Astrocyte (in vitro differentiated cells and primary cell): ENCODE measurements at places on chromosomes 2 and 18. TPM values are rescaled to one million over a fixed set of nuclear protein-coding genes. Genes with fewer than 3 reads are reported as not detected.
A peak's percentile ranks its signal among the peaks of the same experiment; 100 is the strongest.

GRCh38 chr18:75784390-75784789 lies 356.9 kb upstream of the SMIM21 start:
- no peak overlapping the region for H3K27ac ChIP-seq
- H3K27me3 ChIP-seq: peaks cover 3% of the 10 kb centered on the region
- H3K36me3 ChIP-seq: no peaks in the 10 kb centered on the region
- peak overlapping the region; percentile 61 for H3K4me3 ChIP-seq
- no peaks in the 10 kb centered on the region for H3K4me1 ChIP-seq

GRCh38 chr2:194700726-194701125 lies 956.3 kb upstream of the SLC39A10 start:
- H3K4me1 ChIP-seq: no peaks in the 10 kb centered on the region
- H3K27me3 ChIP-seq: no peaks in the 10 kb centered on the region
- no peaks in the 10 kb centered on the region for H3K36me3 ChIP-seq
- no peak overlapping the region for H3K27ac ChIP-seq

GRCh38 chr18:13261661-13262357 lies 43.2 kb downstream of the LDLRAD4 start:
- H3K27ac ChIP-seq: no peak overlapping the region
- no peak for DNase-seq
- H3K4me1 ChIP-seq: peaks cover 5% of the 10 kb centered on the region
- H3K4me3 ChIP-seq: no peak overlapping the region

GRCh38 chr18:80126797-80127196 lies 17.7 kb downstream of the ADNP2 start:
- no peak for DNase-seq
- H3K36me3 ChIP-seq: peaks cover 3% of the 10 kb centered on the region
- H3K27me3 ChIP-seq: no peaks in the 10 kb centered on the region
- no peak overlapping the region for H3K4me3 ChIP-seq
- no peak overlapping the region for H3K27ac ChIP-seq

DNA sequence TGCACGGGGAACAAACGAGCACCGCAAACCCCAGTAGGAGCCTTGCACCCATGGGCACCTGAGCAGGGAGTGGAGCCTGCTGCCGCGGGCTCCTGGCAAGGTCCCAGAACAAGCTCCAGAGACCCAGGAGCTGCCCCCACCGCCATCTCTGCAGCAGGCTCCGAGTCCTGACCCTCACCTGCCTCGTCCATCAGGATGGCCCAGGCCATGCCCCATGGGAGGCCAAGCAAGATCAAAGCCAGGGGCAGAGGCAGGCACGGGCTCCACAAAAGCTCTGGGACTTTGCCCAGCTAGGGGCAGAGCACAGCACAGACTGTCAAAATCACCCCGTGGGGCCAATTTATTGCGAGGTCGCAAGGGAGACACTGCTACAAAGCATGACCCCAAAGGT lies 43.6 kb downstream of the GPC1 start:
- no peaks in the 10 kb centered on the region for H3K27me3 ChIP-seq
- no peak for DNase-seq
- no peaks in the 10 kb centered on the region for H3K4me1 ChIP-seq
- no peak overlapping the region for H3K27ac ChIP-seq

- H3K27ac ChIP-seq: peak within 1 kb of the TSS; percentile 33
- no peaks in the 10 kb centered on the region for H3K36me3 ChIP-seq
- no peak for DNase-seq
- peaks cover 9% of the 10 kb centered on the region for H3K4me1 ChIP-seq
Observed at GRCh38 chr18:36187193-36187825, at the start of gene MOCOS. MOCOS (plus strand) TSS chr18:36187497; CDS start chr18:36187540, 43 bp downstream.

GRCh38 chr2:142872882-142873724 lies 4.4 kb upstream of the KYNU start:
- H3K4me3 ChIP-seq: no peak overlapping the region
- no peaks in the 10 kb centered on the region for H3K27me3 ChIP-seq
- peak; percentile 83 for DNase-seq

GRCh38 chr2:240836781-240837467 lies 16.9 kb upstream of the KIF1A start:
- no peak overlapping the region for H3K27ac ChIP-seq
- no peak overlapping the region for H3K4me3 ChIP-seq

GRCh38 chr2:148161909-148162435 lies 141.1 kb downstream of the MBD5 start:
- no peak overlapping the region for H3K27ac ChIP-seq
- no peaks in the 10 kb centered on the region for H3K4me1 ChIP-seq
- no peaks in the 10 kb centered on the region for H3K27me3 ChIP-seq
- no peaks in the 10 kb centered on the region for H3K36me3 ChIP-seq

DNA sequence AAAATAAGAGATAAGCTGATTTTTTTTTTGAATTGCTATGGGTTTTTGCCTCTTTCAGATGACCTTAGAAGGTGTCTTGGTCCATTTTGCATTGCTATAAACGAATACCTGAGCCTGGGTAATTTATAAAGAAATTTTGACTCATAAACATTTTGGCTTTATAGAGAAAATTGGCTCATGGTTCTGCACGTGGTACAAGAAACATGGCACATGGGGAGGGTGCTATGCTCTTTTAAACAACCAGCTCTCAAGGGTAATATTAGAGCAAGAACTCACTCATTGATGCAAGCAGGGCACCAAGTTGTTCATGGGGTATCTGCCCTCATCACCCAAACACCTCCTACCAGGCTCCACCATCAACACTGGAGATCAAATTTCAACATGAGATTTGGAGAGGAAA lies 408.8 kb downstream of the NUP35 start:
- no peak overlapping the region for H3K4me3 ChIP-seq
- H3K4me1 ChIP-seq: no peaks in the 10 kb centered on the region
- no peaks in the 10 kb centered on the region for H3K27me3 ChIP-seq
- DNase-seq: no peak

GRCh38 chr2:162838136-162838497 lies 450 bp downstream of the KCNH7 start:
- DNase-seq: no peak
- H3K4me3 ChIP-seq: peak overlapping the region; percentile 46
- no peaks in the 10 kb centered on the region for H3K36me3 ChIP-seq
- peaks cover 12% of the 10 kb centered on the region for H3K4me1 ChIP-seq

DNA sequence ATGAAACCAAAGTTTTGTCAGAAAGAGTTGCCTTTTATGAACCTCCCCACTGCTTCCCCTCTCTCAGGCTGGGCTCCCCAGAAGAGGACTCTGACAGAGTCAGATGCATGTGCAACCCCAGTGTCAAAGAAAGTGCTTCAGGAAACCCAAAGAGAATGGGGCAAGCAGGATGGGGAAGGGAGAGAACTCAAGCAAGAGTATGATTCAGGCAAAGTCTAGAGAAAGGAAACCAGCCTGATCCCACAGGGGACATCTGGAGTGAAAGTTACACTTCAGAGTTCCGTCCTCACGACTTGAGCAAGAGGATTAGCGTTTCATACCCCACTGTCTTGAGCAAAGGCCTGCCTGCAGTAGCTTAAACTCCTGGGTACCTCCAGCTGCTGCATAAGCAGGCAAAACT lies 51.8 kb upstream of the EPC2 start:
- H3K36me3 ChIP-seq: no peaks in the 10 kb centered on the region
- H3K4me3 ChIP-seq: no peak overlapping the region
- no peaks in the 10 kb centered on the region for H3K27me3 ChIP-seq

GRCh38 chr2:238237431-238238135 lies 2.3 kb downstream of the HES6 start:
- H3K27ac ChIP-seq: no peak overlapping the region
- H3K4me1 ChIP-seq: no peaks in the 10 kb centered on the region
- no peaks in the 10 kb centered on the region for H3K36me3 ChIP-seq

- no peaks in the 10 kb centered on the region for H3K4me1 ChIP-seq
- H3K27ac ChIP-seq: no peak overlapping the region
- no peak for DNase-seq
Observed at GRCh38 chr2:84678214-84678613, 161.9 kb downstream of the DNAH6 start.

DNA sequence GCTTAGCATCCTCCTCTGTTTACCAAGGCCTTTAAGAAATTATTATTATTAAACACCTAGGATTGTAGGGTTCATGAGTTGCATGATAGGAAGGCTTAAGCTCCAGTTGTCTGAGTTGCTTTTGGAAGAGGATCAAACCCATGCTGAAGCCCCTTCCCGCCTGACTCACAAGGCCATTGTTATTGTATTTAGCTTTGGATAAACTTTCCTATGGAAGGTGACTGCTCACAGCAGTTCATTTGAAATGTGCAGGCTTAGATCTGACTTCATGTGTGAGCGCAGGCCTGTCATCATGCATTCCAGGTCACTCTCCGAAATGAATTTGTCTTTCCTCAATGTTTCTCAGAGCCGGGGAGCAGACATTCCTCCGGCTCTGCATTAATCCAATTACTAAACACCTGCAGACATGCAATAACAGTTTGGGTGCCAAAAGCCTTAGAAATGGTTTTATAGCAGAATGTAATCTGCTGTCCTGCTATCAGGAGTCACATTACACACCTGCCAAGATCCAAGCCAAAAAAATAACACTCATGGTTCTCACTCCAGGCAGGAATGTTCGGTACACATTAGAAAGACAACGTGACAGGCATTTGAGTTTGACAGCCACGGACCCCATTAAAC lies 119.9 kb downstream of the OSR1 start:
- no peak overlapping the region for H3K4me3 ChIP-seq
- H3K27ac ChIP-seq: no peak overlapping the region
- H3K27me3 ChIP-seq: peaks cover 2% of the 10 kb centered on the region
- peak; percentile 66 for DNase-seq
- no peaks in the 10 kb centered on the region for H3K36me3 ChIP-seq

FBXO41 gene
- 10.1 and 10.9 TPM in 2 replicates for total RNA-seq

PDK1 gene
- total RNA-seq: 26.0 and 31.5 TPM in 2 replicates

SULT1C4 gene
- total RNA-seq: 1.1 and 1.8 TPM in 2 replicates

TSGA10 gene
- 2.4 and 3.9 TPM in 2 replicates for total RNA-seq

NCKAP5 gene
- total RNA-seq: 1.5 and 2.7 TPM in 2 replicates

DUSP11 gene
- 38.3 and 39.6 TPM in 2 replicates for total RNA-seq

ANKRD36 gene
- total RNA-seq: 17.8 and 21.5 TPM in 2 replicates

RAD51AP2 gene
- 0.10 TPM in 1 of 2 replicates, not detected in the other for total RNA-seq

PEX13 gene
- 27.8 and 28.8 TPM in 2 replicates for total RNA-seq
